ENCODE measurements at places on chromosomes 5 and 9.

- no peak for DNase-seq
These were observed 484.7 kb upstream of the ARRDC3 start for GRCh38 chr5:91867799-91868198.

DNA sequence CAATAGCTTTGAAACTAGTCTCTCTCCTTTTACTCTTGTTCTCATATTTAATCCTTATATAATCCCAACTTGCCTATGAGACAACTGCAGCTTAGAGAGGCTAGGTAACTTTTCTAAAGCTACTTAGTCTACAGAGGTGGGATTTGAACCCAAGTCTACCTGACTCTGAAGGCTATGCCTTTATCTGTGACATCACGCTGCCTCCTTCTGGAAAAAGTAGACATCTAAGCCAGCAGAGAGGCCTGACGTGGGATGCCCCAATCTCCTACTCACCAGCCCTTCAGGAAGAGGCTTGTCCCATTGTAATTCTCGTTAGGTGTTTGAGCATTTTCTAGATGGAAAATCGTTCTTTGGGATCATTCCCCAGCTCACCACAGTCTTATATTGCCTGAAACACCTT, 167.5 kb downstream of the HSPA4 start:
- no peak for DNase-seq

DNA sequence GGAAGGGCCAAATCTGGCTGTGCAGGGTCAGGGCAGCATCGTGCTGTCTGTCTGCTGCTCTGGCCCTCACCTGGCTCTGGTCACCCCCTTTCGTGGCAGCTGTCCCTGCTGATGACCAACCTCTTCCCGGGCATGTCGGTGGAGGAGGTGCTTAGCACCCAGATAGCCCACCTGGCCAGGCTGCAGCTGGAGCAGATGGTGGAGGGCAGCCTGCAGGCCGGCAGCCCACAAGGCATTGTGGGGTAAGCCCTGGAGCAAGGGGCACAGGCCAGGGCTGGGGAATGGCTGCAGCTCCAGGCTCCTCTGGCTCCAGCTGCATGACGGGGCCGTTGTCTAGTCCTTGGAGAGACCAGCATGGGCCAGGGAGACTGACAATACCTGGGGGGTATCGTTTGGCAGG, 8.2 kb downstream of the TOR2A start:
- no peak for DNase-seq

DNA sequence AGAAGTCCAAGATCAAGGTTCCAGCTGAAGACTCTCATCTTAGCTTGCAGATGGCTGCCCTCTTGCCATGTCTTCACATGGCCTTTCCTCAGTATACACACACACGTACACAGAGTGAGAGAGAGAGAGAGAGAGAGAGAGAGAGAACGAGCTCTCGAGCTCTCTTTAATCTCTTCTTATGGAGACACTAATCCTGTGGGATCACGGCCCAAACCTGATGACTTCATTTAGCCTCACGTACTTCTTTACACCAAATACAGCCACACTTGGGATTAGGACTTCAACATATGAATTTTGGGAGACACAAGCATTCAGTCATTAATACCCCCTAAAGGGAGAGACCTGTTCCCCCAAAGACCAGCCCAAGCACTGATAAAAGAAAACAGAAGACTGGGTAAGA, 42.8 kb downstream of the SIL1 start:
- no peak for DNase-seq

GRCh38 chr5:71693828-71694427, 25.1 kb upstream of the CARTPT start:
- no peak for DNase-seq

DNA sequence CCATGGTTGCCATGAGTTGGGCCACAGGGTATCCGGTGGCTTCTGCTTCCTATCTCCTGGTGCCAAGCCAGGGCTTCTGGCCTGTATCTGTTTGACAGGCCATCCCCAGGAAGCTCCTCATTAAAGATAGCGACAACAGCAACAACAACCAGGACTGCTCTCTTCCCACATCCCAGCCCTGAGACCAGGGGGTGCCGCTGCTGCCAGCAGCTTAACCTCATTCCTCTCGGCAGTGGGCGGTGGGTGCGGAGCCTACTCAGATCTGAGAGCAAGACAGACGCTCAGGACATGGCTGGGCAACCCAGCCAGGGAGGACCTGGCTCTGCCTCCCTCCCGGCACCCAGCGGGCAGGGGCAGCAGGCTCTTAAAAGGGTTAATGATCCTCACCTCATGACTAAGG, 98.3 kb downstream of the PSD2 start:
- DNase-seq, result no peak

- DNase-seq, result no peak
These were observed 698.4 kb downstream of the DNAH5 start for GRCh38 chr5:13246053-13246452.

DNA sequence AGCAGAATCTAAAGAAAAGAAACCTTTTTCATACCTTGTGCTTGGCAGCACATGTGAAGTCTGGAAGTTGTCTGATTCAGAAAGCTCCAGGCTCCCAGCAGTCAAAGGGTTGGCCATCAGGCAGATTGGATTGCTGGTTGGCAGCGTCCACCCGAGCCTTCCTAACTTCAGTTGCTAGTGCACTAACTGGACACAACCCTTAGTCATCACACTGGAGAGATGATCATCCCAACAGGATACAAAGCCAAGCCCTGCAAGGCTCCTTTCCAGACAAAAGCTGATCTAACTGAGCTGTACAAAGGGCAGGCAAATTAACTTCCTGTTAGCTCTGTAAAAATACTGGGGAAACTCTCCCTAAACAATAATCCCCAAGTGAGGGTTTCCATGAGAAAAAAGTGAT, 185.6 kb downstream of the SNX18 start:
- DNase-seq, result no peak

DNA sequence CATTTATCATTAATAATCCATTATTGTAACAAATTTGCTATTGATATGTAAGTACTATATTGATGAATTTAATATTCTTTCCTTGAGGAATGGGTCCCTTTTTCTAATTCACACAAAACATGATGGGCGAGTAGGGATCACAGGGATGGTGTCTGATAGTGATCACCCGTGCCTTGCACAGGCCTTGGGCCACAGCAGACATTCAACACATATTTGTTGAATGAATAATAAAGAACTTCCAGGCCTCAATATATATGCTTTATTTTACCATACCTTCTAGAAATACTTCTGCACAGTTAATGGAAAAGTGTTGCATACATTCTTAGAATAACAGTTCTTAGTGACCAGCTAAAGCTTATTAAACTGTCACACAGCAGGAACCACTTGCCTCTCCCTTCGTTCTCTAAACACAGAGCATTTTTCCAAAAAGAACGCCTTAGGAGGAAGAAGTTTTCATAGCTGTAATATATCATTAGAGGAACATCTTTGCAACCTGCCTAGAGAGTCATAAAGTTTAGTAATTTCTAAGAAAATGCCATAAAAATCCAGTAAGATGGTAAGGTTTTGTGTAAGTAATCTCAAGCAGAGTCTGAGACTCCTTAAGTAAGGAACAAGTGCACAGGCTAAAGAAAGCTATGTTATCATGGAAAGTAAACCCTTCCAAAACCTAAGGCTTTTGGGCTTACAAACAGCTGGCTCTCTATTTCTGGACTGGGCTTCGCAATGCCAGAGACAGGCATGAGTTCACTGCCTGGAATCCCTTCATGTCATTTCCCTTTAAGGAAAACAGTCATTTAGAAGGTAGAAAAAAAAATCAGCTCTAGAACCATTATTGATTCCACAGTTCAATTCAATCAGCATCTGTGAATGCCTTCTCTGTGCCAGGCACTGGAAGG, 17.7 kb downstream of the TTLL11 start:
- DNase-seq, result no peak

- DNase-seq, result no peak
These were observed 486.6 kb downstream of the BRINP1 start for GRCh38 chr9:118882684-118883083.

DNA sequence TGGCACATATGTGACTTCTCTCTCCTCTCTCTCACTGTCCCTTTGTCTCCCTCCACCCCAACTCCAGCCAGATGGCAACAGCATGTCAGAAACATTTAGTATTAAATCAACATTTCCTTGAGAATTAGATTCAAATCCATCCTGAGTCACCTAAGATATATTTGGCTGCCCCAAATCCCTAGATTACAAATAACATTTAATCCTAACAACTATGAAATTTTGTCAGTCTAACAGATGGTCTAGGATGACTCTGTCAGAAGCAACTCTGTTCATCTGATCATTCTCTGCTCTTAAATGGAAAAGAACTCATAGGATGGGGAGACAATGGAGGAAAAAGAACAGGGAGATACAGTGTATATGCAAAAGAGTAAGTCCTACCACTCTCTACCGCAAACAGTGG, 201.2 kb downstream of the TSSK1B start:
- no peak for DNase-seq

- no peak for DNase-seq
These were observed 440.0 kb upstream of the MPDZ start for GRCh38 chr9:13719446-13719845.

DNA sequence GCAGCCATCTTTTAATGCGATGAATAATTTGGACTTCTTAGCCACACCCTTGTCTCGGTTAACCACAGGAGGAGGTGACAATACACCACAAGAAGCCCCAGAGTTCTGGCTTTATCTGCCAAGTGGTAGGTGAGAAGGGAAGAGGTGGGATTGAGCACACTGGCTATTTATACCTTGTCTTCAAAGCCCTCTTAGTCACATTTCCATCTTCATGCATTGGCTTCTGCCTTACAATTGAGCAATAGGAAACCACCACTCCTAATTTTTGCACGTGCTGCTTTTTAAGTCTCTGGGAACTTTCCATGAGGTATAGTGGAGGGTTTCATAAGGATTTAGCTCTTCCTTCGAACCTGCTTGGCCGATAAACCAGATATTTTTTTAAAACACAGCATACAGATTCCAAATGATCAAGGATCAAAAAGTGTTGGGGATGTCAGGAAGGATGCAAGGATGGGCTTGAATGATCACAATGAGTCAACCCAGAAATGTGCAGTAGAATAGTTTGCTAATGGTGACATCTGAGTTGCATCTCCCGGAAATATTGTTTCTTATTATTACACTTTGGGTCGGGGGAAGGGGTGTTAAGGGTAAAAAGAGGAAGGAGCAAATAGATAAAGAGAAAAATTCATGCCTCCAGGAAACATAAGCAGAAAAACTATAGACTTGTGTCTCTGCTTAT, 25.5 kb downstream of the PLAC8L1 start:
- DNase-seq, result peak; percentile 27

All from MM.1S (cell line).